ENCODE measurements at places on chromosomes 16 and 17. TPM values are rescaled to one million over a fixed set of nuclear protein-coding genes. Genes with fewer than 3 reads are reported as not detected.

- no peaks in the 10 kb centered on the region for H3K36me3 ChIP-seq
- no peak for DNase-seq
- H3K4me1 ChIP-seq = no peaks in the 10 kb centered on the region
- no peak overlapping the region for H3K4me3 ChIP-seq
- no peak overlapping the region for H3K27ac ChIP-seq
Observed at GRCh38 chr17:4520060-4520893, 21.6 kb downstream of the SPNS2 start.

DNA sequence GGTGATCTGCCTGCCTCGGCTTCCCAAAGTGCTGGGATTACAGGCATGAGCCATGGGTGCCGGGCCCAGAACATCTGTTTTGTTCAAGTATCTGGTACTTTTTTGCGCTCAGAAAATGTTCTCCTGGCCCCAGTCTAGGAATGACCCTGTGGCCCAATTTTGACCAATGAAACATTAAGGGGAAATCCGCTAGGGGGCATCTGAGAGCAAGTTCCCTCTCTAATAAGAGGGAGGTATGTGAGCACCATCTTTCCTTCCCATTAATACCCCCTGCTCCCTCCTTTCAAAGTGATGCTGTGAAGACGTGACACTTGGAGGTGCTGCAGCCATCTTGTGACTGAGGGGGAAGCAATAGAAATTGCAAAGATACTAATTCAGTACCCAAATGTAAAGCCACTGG, 16.5 kb upstream of the CLEC3A start:
- no peak for DNase-seq
- H3K27me3 ChIP-seq = no peaks in the 10 kb centered on the region
- H3K27ac ChIP-seq = no peak overlapping the region
- no peaks in the 10 kb centered on the region for H3K4me1 ChIP-seq
- H3K4me3 ChIP-seq = no peak overlapping the region

DNA sequence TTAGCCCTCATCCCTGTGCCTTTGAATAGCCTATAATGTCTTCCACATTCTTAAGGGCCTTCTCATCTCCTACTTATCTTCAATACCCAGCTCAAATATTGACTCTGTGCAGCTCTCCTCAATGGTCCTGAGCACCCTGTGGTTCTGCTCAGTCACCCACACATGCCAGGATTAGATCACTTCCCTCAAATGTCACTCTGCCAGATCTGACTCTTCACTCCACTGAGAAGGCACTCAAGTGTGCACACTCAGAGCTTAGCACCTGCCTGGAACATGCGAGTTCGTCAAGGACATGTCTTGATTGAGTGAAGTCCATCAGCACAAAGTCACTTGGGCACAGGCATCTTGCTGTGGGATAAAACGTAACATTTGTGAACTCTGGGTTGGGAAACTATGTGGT, 404.8 kb downstream of the CDH13 start:
- no peak for DNase-seq
- H3K36me3 ChIP-seq = no peaks in the 10 kb centered on the region
- H3K4me3 ChIP-seq = no peak overlapping the region
- H3K27me3 ChIP-seq = no peaks in the 10 kb centered on the region

DNA sequence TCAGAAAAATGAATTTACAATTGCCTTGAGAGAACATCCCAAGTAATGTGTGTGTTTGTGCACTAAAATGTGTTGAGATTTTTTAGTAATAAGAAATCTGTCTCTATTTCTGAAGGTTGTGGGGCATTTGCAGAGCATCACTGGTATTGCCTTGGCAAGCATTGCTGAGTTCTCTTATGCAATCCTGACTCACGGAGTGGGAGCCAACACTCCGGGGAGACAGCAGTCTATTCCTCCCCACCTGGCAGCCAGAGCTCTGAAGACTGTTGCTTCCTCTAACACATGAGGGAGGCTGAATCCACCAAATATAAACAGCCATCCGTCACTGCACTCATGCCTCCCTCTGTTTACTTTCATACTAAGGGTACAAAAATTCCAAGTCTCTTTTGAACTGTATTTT, 10.6 kb downstream of the CNTD1 start:
- H3K27me3 ChIP-seq = no peaks in the 10 kb centered on the region
- H3K4me3 ChIP-seq = no peak overlapping the region
- H3K36me3 ChIP-seq = peaks cover 27% of the 10 kb centered on the region
- H3K27ac ChIP-seq = no peak overlapping the region

DNA sequence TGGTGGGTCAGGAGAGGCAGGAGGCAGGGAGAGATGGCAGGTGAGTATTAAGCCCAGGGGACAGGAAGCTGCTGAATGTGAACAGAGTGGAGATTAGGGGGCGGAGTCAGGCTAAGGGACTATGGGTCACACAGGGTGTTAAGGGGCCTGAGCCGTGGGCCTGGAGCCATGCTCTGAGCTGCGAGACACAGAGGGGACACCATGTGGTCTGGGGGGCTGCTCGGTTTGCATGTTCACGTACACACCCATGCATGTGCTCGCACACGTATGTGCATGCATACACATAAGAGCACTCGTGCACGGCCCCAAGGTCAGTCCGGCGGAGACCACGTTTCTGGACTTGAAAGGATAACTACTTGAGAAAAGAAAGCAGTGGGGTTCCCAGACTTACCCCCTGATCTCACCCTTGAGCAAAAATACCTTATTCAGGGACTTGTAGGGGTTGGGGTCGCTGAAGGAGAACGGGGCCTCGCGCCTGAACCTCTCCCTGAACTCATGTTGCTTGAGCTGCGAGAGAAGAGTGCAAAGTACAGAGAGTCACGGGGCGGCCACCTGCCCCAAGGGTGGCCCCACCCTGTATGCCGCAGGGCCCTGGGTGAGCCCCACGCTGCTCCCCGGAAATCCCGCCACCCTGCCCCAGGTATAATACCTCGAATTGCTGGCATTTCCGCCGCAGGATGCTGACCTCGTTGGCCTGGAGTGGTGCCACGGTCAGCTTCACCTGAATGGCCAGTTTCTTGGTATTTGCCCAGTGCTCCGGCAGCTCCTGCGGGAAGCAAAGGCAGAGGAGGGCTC, 50.8 kb downstream of the DNAH17 start:
- H3K4me1 ChIP-seq = no peaks in the 10 kb centered on the region
- H3K36me3 ChIP-seq = no peaks in the 10 kb centered on the region
- H3K27ac ChIP-seq = no peak overlapping the region
- no peak overlapping the region for H3K4me3 ChIP-seq
- no peaks in the 10 kb centered on the region for H3K27me3 ChIP-seq

GRCh38 chr17:83008186-83008510, 71.3 kb upstream of the METRNL start:
- no peaks in the 10 kb centered on the region for H3K36me3 ChIP-seq
- H3K27me3 ChIP-seq = no peaks in the 10 kb centered on the region
- H3K4me3 ChIP-seq = no peak overlapping the region

DNA sequence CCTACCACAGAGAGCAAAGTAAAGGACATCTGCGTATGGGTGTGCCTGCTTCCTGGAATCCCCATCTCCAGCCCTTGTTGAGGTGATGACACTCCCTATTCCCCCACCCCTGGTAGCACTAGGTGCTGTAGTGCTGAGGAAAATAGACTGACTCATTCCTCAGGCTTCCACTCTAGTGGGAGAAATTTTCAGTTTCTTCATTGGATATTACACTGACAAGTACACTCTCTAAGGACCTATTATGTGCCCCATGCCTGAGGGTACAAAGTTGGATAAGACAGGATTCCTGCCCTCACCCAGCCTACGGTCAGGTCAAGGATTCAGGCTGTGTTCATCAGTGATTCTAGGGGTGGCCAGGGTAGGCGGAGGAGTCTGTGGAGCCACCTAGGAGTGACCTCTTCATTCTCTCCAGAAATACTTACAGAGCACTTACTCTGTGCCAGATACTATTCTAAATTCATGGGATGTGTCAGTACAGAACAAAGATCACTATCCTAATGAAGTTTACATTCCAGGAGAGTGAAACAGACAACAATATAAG, 4.5 kb upstream of the ZC3H7A start:
- H3K4me1 ChIP-seq = peaks cover 27% of the 10 kb centered on the region
- H3K4me3 ChIP-seq = no peak overlapping the region
- H3K27me3 ChIP-seq = no peaks in the 10 kb centered on the region

DNA sequence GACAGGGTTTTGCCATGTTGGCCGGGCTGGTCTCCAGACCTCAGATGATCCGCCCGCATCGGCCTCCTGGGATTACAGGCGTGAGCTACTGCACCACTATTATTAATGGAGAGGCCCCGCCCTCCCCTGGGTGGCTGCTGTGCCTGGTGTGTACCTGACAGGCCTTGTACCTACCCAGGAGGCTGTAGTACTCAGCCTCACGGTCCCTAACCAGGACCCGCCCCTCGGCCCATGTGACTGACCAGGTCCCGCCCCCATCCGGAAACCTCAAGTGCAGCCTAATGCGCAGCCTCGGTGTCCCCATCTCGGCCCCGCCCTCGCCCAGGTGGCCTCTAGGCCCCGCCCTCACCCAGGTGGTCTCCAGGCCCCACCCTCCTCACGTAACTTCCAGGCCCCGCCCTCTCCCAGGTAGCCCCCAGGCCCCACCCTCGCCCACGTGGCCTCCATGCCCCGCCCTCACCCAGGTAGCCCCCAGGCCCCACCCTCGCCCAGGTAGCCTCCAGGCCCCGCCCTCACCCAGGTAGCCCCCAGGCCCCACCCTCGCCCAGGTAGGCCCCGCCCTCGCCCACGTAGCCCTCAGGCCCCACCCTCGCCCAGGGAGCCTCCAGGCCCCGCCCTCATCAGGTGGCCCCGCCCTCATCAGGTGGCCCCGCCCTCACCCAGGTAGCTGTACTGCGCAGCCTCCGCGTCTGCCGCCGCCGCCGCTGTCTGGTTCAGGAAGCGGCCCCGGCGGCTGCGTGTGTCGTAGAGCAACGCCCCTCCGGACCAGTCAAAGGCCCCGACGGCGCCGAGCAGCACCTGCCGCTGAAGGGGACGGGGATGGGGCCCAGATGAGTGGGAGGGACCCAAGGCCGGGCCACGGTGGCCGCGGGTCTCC, 31.0 kb downstream of the HASPIN start:
- H3K4me1 ChIP-seq = peaks cover 33% of the 10 kb centered on the region
- no peaks in the 10 kb centered on the region for H3K36me3 ChIP-seq
- peak overlapping the region; percentile 60 for H3K27ac ChIP-seq
- no peaks in the 10 kb centered on the region for H3K27me3 ChIP-seq
- H3K4me3 ChIP-seq = no peak overlapping the region

The LGALS3BP gene
- total RNA-seq = 45.5 TPM

Data from CD4-positive, alpha-beta memory T cell (primary cell).